Activated CD4-positive, alpha-beta T cell treated with anti-CD3 and anti-CD28 coated beads, Interleukin-2, amount 50 U/mL, for 4 hours (primary cell): ENCODE measurements at places on chromosomes 4 and X.

GRCh38 chr4:91127831-91128230, 1000.6 kb downstream of the CCSER1 start:
- DNase-seq = no peak

DNA sequence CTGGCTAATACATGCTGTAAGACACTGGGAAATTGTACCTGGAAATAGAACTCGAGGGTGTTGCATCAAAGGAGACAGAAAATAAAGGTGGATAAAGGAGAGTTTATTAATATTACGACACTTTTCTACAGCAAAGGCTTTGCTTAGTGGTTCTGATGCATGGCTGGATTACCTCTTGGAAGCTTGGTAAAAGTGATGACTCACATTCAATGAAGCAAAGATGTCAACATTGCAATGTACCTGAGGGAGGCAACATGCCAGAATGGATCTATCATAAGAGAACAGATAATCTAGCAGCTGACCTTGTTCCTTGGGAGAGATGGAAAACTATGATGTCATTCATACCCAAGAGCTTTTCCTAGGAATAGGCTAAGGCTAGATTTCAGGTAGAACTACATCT, 735.1 kb upstream of the DIAPH2 start:
- no peak for DNase-seq

GRCh38 chrX:149508467-149508866, 3.4 kb upstream of the IDS start:
- DNase-seq = no peak

GRCh38 chr4:6688879-6689505, 4.7 kb upstream of the S100P start:
- DNase-seq = peak; percentile 67

GRCh38 chrX:97531825-97532224, 648.1 kb downstream of the RPA4 start:
- DNase-seq = no peak

- no peak for DNase-seq
These were observed 21.2 kb downstream of the CCDC160 start for GRCh38 chrX:134258202-134258601.

DNA sequence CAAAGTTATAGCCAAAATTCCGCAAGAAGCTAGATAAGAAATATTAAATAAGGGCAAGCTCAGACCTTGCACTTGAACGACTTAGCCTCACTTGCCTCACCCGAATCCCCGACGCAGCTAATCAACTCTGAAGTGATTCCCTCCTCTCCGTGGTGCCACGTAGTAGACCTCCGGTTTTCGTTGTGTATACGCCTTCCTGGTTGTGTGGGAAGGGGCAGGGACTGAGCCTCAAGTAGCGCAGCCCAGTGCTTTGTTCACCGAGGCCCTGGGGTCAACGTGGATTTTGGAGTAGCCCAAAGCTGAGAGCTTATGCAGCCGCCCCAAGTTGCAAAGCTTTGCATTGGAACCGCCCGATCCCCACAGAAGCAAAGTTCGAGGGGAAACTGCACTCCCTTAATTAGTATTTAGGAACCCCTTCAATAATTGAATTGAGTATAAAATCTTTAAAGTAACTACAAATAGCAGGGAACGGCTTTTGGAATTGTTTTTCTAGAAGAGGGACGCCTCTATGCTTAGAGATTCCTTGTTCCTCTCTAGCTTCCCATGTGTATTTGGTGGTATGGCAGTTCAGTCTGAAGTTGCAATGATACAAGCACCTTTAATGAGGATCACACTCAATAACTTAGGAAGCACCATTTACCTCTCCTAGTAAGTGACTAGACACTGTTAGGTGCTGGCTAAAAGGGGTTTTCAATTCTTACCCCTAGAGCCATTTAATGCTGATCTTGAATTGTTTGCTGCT, 55.7 kb downstream of the LINC00632 start:
- no peak for DNase-seq

GRCh38 chr4:185110375-185110823, 32.7 kb upstream of the SLC25A4 start:
- no peak for DNase-seq

- DNase-seq = no peak
These were observed 46.0 kb downstream of the SEPSECS start for GRCh38 chr4:25113915-25114904.

DNA sequence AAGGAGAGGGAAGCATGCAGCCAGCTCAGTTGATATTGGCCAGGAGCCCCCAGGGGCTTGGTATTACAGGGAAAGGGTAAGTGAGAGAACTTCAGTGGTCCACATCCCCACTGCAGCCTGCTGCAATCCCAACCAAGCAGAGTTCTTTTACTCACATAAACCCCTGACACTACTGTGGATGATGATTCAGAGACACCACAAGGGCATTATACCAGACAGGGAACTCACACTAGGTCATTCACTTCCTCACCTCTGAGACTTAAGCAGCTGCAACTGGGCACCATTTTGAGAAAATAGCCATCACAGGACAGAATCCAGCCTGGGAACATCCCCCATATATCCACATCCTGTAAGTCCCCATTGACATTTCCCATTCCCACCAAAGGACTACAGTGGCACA, 248.0 kb downstream of the INPP4B start:
- DNase-seq = no peak

DNA sequence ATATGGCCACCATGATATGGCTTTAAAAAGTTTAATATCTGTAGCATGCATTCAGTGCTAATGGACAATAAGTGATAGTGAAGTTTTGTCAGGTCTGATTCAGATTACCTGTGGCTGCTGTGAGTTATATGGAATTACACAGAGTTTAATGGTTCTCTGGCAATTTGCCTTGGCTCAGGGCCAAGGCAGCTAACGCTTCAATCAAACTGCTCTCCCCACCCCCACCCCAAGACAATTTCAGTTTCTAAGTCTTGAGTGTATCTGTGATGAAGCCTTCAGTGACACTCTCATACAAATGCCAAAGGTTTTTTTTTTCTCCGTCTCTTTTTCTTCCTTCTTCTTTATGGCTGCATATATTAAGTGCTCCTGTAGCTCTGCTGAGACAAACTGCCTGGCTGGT, 106.6 kb downstream of the SHROOM4 start:
- no peak for DNase-seq

DNA sequence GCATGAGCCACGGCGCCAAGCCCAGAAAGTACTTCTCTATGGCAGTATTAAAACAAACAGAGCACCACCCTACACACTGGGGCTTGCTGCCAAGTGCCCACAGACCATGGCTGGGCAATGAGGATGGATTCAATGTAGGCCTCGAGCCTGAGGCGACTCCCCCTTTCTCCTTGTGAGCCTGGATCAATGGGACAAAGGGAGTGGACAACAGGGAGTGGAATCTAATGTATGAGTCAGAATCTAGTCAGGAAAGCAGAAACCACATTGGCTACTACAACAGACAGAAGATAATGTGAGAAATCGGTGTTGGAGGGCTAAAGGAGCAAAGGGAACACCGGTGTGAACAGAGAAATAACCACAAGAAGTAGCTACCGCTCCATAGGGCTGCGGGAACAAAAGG, 37.7 kb upstream of the OCIAD2 start:
- no peak for DNase-seq

DNA sequence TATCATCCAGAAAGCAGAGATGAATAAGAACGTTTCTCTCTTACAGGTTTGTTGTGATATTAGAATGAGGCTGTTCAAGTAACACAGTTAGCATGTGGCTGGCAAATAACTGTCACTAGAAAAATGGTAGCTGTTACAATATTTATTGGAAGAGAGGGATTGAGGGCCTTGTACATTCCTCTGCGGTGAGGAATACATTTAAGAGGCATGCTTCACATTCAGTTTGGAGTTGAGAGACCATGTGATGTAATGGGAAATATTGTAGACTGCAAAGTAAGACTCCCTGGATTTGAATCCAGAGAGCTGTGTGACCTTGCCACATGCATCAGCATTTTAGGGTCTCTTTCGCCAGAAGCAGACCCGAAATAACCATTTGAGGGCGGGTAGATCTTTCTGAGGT, 104.8 kb upstream of the KIT start:
- DNase-seq = no peak

- no peak for DNase-seq
These were observed 493.8 kb upstream of the PABPC4L start for GRCh38 chr4:134695433-134695832.

DNA sequence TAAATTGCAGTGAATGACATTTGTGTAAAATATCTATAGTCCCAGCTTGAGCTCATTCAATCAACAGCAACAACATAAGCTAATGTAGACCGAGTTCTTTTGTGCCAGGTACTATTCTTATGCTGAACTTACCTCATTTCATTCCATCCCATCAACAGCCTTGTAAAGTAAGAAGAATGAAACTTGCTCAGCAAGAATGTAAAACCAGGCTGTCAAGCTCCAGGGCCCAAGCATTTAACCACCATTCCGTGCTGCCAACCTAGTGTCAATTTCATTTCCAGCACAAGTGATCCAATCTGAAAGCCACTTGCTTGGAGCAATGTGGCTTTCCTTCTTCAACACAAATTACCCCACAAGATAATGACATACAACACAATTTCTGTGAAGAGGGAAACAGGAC, 36.6 kb downstream of the RASSF6 start:
- DNase-seq = no peak

- DNase-seq = no peak
These were observed 27.3 kb upstream of the SORBS2 start for GRCh38 chr4:185839194-185839712.

DNA sequence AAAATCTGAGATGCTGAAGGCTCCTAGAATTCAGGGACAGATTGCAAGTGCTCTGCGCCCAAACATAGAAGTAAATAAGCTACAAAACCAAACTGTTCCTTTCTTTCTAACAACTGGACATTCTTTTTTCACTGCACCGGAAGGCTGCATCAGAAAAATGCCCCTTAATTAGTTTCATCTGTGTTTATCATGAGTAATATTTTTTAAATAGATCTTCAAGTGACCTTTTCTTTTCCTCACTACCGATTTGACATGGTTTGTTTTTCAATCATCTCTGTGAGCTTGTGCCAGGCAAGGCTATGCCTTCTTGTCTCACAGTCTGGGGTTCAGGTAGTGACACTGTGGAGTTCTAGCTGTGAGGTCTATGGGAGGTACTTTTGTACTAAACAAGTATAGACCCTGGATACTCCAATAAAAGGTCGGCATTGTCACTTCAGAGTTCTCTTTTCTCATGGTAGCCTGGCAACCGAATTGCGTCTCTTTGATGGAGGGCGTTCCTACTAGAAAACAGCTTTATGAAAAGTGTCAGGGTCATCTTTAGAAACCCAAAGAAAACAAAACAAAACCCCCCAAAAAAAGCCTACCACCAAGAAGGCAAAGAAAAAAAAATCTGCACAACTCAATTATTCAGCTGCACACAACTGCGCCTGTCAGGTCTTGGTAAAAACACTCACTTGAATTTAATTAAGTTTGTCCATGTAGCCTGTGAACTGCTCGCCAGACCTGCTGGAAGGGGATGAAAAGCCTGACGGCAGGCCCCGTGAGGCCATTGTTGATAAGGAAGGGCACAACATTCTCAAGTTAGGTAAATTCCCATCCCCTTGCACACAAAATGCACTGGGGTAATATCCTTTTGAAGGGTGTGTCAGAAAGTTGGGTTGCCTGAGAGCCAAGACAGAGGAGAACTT, 22.8 kb upstream of the ADAMTS3 start:
- DNase-seq = no peak

DNA sequence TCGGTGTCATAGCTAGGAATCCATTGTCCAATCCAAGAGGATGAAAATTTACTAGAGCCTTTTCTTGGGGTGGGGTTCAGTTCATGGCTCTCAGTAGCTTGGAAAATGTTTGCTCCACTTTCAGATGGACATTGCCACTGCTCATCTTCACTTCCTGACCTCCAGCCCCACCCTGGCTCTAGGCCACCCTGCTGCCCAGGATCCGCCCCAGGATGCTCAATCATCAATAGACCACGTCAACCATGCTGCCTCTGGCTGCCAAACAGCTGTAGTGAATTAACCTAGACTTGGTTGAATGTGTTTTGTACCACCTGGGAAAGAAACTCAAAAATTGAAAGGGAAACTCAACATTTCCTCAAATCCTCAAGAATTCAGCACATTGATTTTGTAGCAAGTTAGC, 37.2 kb upstream of the HSD17B10 start:
- no peak for DNase-seq

DNA sequence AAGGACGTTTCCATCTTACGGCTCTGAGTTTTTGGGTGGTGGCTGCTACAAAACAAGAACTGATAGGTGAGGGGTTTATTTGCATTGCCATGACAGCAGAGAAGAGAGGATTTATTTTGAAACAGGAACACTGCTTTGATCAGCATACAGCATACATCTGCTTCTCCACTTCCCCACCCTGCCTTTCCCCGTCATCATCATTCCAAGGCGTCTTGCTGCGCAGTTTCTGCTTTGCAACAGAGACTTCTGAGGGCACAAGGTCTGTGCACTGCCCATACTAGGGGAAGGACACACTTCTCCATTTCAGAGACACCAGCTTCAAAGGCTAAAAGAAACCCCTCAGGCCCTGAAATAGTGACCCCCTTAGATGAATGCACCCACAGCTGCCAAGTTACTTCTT, 19.1 kb downstream of the STARD8 start:
- DNase-seq = no peak

DNA sequence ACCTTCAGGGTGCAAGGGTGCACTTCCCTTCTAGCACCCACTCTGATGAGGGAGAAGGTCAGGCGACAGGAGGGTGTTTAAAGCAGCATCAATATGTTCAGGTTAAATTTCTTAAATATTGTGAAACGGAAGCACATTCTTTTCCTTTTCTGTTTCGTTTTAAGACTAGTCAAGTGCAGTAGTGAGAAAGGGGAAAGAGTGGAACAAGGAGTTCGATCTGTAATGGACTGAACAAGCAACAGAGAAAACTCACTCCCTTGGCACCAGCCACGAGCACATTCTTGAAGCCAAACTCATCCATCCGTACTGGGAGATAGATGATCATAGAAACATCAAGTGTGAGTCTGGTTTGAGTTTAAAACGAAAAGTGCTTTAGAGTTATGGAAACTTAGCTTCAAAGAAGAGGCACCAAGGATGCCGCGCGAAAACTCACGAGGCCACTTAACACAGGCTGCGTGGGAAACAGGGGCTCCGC, 815 bp downstream of the FAM53A start:
- DNase-seq = peak; percentile 36

- no peak for DNase-seq
These were observed 56.9 kb upstream of the PRPS1 start for GRCh38 chrX:107571296-107571998.

- no peak for DNase-seq
These were observed 9.1 kb downstream of the CYP4V2 start for GRCh38 chr4:186200516-186200915.

- DNase-seq = no peak
These were observed 130.1 kb downstream of the EGF start for GRCh38 chr4:110042545-110043517.
